ENCODE measurements at places on chromosomes 6 and 20.
A peak's percentile ranks its signal among the peaks of the same experiment; 100 is the strongest.

DNA sequence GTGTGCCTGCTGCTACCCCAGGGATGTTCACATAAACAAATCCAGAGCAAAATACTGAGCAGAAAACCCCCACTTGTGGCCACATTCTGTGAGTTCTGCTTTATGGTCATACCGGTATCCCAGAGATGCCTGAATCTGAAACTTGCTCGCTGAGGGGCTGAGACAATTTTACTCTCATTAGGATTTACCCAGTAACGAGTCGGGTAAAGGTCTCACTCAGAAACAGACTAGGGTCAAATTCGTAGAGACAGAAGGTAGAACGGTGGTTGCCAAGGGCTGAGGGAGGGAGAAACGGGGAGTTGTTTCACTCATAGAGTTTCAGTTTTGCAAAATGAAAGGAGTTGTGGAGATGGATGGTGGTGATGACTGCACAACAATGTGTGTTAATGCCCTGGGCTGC is 45.4 kb upstream of the NKX2-2 start:
- no peak for DNase-seq

DNA sequence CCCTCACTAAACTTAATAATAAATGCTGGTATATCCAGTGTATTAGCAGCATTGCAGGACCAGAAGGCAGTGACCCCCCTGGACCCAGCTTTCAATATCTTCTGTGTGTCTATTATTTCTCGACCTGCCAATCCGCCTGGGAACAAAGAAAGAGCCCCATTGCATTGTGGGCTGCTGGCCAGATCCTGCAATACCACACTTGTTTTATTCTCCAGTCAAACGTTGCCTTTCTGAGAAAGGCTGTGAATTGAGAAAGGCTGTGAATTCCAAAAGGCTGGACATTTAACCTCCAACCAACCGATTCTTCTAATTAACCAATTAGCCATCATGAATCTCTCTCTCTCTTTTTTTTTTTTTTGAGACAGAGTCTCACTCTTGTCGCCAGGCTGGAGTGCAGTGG is 1.5 kb upstream of the MTO1 start:
- no peak for DNase-seq

- no peak for DNase-seq
Measured at GRCh38 chr6:160167604-160168399, 46.2 kb downstream of the SLC22A1 start.

DNA sequence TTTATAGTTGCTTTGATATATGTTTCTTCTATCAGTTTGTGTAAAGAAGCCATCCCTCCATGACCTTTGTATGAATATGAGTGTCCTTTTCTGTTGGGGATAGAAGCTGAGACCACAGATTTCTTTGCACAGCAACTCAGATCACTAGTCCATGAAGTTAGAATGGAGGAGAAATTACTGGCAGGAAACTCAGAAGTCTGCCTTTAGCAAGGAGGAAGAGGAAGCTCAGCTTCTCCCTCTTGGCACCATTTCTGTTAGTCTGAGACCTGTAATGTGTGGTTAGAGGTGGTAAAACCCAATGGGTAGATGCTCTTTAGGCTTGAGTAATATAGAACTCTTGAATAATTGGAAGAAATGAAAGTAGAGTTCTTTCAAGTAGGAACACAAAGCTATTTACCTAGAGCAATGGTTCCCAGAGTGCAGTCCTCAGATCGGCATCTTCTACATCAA is 995.3 kb upstream of the FLRT3 start:
- DNase-seq: no peak

GRCh38 chr20:4130404-4131189 is 115.2 kb upstream of the RNF24 start:
- peak; percentile 36 for DNase-seq

DNA sequence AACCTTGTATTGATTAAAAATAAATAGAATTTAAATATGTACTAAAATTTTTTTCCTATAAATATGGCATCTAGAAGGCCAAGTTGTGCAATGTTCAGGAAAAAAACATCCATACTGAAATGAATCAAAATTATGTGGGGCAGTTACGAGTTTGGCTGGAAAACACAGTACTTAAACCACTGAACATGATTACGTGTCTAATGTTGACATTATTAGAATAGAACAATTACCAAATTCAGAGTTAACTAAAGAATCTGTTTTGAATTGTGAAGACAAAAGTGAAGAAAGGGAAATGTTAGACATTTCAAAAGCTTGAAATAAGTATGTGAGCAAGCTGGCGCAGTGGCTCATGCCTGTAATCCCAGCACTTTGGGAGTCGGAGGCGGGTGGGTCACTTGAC is 57.2 kb downstream of the KLHL31 start:
- DNase-seq: no peak

- no peak for DNase-seq
Measured at GRCh38 chr6:56838016-56838555, 116.8 kb upstream of the BEND6 start.

GRCh38 chr20:44981736-44982406 is 15.6 kb downstream of the STK4 start:
- DNase-seq: no peak

DNA sequence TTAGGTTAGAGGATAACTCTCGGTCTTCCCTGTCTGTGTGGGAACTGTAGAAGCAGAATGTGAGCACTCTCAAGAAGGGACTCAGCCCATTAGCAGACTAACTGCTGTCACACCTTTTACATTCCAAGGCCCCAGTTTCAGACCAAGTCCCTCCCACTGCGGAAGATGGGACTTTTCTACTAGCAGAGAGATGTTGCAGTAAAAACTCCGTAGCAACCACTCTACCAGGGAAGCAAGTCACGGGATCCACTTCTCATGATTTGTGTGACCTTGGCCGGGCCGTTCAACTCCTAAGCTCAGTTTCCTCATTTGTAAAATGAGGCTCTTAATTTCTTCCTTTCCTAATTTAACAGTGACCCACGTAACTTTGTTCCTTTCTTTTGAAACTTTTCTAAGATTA is 77.1 kb upstream of the SLC4A11 start:
- DNase-seq: no peak

DNA sequence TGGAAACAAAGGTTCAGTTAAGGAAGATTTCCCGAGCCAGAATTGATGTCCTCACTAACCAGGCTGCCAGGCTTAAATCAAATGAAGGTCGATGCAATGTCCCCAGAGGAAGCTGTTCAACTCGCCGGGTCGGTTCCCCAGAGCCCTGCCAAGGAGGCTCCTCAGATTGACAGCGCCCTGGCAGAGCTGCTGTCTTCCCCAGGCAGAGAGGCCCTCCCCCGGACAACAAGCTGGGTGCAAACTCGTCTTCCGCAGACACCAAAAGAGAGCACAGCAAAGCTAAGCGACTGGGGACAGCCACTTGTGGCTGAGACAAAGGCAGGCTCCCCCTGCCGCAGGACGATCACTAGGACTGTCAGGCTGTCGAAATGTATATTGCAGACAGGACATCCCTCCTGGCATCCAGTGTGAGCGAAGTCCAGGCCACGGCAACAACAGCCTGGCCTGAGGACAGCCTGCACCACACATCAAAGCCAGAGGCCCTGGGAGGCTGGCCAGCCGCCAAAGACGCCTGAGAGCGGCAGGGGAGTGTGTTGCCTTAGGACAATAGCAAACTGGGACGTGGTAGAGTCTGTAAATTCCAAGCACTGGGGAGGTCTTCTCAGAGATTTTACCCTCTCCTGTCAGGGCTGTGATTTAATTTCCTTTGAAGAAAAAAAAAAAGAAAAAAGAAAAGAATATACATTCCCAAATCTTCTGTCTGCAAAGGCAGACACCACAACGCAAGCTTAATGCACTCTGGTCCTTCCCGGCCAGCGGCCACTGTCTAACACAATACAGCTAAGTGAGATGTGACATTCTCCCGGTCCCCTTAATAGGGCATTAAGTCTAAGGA is 99.1 kb downstream of the HIVEP2 start:
- DNase-seq: no peak

GRCh38 chr6:123380257-123380656 is 256.5 kb downstream of the TRDN start:
- DNase-seq: no peak

- DNase-seq: no peak
Measured at GRCh38 chr6:163695414-163695864, 280.9 kb downstream of the QKI start.

DNA sequence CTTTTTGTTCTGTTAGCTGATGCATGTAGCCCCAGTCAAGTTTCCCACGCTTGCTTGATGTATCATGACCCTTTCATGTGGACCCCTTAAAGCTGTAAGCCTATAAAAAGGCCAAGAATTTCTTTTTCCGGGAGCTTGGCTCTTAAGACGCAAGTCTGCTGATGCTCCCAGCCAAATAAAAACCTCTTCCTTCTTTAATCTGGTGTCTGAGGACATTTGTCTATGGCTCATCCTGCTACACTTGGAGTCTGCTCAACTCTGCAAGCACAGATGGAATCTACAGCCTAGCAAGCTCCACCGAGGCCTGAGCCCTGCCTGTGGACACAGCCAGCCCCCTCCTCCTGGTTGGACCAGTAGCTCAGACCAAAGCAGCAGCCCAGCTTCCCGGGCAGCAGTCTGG is 3.4 kb downstream of the CST2 start:
- DNase-seq: no peak

- DNase-seq: no peak
Measured at GRCh38 chr6:103042336-103042735, 1648.8 kb downstream of the GRIK2 start.

DNA sequence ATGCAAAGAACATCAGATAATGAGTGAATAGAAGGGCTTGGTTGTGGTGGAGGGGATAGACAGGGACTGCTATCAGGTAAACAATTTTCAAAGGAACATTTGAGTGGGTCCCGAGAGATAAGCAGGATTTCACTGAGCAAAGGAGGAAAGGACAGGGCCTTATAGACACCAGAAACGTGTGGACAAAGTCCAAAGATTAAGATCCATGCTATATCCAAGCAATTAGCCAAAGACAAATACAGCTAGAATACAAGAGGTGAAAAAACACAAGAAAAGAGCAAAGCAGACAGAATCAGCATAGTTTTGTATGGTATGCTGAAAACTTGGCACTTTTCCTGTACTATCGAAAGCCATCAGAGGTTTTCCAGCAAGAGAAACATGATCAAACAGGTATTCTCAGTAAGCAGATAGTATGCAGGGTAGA is 59.8 kb downstream of the CDK19 start:
- DNase-seq: no peak

GRCh38 chr20:17012546-17013226 is 214.2 kb upstream of the PCSK2 start:
- no peak for DNase-seq

- DNase-seq: no peak
Measured at GRCh38 chr6:10999994-11000393, 44.1 kb downstream of the ELOVL2 start.

- DNase-seq: no peak
Measured at GRCh38 chr20:47867831-47868230, 82.5 kb upstream of the SULF2 start.

DNA sequence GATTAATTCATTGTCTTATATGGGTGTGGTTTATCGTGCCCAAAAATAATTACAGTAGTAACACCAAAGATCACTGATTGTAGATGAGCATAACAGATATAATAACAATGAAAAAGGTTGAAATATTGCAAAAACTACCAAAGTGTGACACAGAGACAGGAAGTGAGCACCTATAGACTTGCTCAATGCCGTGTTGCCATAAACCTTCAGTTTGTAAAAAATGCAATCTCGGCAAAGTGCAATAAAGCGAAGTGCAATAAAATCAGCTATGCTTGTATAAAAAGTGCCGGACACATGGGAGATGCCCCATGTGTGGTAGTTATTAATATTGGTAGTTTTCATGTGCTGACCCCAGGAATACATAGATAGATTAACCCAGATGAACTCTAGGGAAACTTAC is 192.6 kb downstream of the NRN1 start:
- DNase-seq: no peak
